ENCODE measurements at places on chromosomes 5 and 9.

DNA sequence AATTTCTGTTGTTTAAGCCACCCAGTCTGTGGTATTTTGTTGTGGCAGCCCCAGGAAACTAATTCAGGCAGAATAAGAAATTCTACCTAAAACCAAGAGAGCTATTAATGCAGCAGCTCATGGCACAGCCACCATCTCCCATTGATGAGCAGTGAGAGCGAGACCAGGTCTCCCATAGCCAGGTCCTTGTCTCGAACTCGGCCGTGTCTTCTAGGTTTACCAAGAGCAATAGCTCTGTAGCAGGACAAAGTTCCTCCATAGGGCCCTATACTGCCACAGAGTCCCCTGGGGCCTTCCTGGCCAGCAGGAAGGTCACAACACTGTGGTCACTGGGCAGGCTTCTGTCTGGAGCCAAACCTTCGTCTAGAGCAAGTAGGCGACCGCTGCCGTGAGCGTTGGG is 34.5 kb upstream of the TJP2 start:
- DNase-seq, result no peak

- DNase-seq, result no peak
Observed at GRCh38 chr9:106859957-106860720, 2.8 kb upstream of the ZNF462 start.

DNA sequence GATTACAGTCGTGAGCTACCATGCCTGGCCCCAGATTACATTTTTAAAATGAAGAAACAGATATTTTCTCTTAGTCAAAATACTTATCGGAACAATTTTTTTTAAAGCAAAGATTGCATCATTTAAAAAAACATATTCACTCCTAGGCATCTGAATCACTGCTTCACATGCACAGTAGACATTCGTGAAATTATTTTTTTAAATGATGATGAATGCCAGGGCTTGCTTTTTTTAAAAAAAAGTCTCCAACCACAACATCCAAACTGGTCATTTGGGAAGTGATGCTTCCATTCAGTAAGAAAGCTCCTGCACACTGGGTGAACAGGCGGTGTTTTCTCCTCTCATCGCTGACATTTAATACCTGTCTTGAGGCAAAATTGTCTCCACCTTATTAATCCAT is 223.0 kb upstream of the DMRT1 start:
- no peak for DNase-seq

- DNase-seq, result no peak
Observed at GRCh38 chr5:171544913-171545765, 125.7 kb downstream of the FGF18 start.

DNA sequence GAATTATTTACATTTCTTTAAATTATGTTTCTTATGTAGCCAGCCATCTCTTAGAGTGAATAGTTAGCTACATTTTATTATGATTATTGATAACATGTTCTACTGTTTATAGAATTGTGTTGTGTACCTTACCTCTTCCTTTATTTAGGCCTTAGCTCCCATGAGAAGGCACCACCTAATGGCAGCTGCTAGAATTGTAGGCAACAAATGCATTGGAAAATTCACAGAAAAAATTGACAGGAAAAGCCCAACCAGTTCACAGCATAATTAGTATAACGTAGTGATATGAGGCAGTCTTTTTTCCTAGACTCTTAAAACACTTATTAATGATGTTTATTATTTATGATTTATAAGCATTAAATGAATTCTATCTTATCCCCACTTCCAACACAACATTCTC is 175.8 kb downstream of the WDR70 start:
- no peak for DNase-seq

GRCh38 chr5:196350-196749 is 5.1 kb downstream of the LRRC14B start:
- DNase-seq, result no peak

DNA sequence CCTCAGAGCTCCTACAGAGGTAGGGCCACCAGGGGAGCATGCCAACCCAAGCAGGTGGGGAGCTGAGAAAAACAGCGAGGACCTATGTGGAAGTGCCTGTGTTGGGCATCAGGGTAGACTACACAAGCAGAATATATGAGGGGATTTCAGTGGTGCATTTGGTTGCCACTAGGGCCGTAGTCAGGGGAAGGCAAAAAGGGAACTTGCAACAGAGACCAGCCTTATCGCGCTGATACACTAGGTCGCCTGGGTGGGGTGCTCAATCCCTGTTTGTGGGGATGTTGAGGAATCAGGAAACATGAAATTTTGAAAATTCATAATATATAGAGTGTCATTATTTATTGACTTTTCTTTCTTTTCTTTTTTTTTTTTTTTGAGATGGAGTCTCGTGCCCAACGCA is 370.9 kb upstream of the PRR16 start:
- DNase-seq, result no peak

DNA sequence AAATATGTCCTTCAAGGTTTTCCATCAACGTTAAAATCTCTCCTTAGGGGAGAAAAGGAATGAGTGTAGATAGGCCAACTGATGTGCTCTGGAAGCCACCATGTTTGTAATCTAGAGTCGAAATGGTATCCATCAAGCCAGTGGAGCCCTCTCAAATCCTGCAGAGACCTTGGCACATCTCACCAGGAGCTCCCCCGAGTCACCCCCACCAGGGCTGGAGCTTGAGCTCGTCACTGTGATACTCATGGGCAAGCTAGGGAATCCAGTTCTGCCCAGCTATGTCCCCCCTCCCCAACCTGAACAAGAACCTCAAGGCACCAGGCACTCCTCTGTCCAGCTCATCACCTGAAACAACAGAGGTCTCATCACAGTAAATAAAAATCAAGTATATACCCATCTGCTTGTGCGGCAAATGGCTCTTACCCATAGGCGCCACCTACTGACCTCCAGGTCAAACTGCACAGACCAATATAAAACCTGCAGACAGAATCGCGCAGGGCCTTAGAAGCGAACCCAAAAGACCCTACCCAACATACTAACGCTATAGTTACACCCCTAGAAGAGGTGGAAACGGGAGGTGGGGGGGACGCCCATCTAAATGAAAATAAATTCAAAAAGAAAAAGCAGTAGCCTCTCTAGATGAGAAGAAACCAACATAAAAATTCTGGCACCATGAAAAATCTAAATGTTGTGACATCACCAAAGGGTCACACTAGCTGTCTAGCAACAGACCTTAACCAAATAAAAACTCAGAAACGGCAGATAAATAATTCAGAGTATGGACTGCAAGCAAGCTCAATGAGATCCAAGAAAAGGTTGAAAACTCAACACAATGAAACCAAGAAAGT is 75.0 kb downstream of the TTC39B start:
- DNase-seq, result peak; percentile 39

- no peak for DNase-seq
Observed at GRCh38 chr5:58760222-58760621, 177.3 kb downstream of the RAB3C start.

GRCh38 chr5:164627021-164627420 is 1121.6 kb downstream of the MAT2B start:
- DNase-seq, result no peak

DNA sequence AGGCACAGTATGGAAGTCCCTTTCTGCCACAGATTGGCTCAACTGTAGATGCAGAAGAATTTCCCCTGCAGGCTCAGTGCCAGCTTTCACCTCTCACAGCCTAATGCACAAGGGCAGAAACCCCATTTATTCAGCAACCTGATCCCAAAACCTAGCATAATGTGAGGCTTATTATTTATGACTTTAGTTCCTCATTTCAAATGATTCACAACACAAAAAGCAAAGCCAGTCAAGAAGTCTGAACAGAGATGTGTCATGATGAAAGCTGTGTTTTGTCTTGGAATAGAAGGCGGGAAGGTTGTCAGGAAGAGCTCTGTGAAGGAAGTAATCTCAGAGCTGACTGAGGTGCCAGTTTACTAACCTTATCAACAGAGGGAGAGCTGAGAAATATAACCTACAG is 369.7 kb downstream of the LRRC70 start:
- DNase-seq, result no peak

DNA sequence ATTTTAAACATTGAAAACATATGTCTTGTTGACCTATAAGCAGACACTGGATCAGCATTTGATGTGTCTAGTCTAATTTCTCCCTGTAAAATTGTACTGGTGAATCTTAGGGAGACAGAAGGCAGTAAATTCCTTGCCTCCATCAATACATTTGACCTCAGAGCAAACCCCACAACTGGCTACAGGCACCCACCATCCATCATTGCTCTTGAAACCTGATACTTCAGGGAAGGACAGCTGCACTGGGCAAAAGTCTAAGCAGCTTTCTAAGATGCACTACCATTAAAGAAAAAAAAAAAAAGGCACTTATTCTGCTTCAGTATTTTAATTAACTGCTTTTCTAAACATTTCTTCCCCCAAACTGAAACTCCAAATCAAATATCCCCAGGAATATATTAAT is 1051.3 kb upstream of the DMAC1 start:
- DNase-seq, result no peak

- DNase-seq, result no peak
Observed at GRCh38 chr9:86529496-86530275, 175.5 kb upstream of the TUT7 start.

DNA sequence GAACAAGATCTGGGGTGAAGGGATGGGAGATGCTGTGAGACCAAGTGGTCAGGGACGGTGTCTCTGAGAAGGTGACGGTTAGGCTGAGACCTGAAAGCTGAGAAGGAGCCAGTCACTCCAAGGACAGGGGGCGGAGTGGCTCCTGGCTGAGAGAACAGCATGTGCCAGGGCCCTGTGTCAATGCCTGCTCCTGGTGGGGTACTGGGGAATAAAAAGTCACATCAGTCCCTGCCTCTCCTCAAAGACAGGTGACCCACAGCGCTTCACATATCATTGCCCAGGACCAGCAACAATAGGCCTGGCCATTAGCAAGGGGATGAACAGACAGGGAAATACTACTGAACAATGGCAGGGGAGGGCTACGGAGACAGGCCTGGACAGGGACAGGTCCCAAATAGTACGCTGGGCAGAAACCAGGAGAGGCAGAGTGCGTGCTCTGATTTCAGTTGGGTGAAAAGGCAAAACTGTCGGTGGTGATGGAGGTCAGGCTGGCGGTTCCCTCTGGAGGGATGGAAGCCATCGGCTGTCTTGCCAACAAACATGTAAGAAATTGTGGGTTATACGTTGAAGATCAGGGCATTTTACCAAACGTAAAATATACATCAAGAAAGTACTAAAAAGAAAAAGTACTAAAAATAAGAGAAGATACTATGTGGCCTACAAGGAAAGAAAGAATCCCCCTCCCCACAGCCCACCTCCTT is 64.3 kb downstream of the C9orf50 start:
- no peak for DNase-seq

DNA sequence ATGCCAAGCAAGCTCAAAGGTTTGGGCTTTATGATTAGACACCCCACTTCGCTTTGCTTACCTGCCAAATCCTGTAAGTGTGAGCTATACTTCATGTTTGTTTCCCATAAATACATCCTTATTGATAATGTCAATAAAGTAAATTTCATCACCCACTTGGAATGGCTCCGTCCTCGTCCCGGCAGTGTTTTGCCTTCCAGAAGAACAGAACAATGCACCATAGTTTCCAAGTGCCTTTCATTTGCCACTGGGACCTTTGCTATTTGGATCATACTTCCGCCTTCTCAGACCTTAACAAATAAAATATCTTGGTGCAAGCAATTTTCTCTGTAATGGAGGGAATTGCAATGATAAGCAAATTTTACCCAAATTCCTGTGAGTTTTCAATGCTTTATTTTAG is 229.3 kb downstream of the PIK3R1 start:
- DNase-seq, result no peak

DNA sequence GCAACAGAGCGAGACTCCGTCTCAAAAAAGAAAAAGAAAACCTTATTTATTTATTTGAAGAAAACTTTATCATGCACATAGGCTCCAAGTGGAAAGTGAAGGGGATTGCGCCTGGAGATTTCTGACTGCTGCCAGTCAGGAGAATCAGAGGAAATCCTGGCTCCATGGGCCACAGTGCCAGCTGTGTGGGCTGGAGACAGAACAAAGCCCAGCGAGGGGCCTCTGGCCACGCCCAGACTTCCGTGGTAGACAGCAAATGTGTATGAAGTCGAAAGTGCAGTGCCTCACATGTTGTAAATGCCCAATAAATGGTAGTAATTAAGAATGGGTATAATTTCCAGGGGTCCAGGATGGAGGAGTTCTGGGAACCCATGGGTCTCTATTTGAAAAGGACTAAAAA is 75.8 kb upstream of the WWC1 start:
- no peak for DNase-seq

GRCh38 chr5:74394528-74394915 is 246.0 kb downstream of the ENC1 start:
- DNase-seq, result no peak

DNA sequence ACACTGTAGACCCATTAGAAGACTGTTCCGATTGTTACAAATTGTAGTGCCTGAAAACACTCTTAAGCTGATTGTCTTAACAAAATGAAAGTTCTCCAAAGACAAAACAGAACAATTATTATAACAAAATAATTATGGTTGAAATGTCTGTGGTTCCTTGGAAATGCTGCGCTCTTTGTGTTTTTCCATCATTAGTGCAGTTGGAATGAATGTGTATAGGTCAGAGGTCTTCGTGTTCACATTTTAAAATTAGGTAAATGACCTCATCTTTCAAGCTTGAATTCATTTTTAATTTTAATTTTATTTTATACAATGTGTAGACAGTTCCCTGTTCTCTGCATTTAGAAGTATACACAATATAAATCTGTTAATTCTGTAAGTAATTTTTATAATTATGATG is 56.7 kb upstream of the NXNL2 start:
- no peak for DNase-seq

- DNase-seq, result no peak
Observed at GRCh38 chr9:123335193-123335985, 20.6 kb upstream of the CRB2 start.

DNA sequence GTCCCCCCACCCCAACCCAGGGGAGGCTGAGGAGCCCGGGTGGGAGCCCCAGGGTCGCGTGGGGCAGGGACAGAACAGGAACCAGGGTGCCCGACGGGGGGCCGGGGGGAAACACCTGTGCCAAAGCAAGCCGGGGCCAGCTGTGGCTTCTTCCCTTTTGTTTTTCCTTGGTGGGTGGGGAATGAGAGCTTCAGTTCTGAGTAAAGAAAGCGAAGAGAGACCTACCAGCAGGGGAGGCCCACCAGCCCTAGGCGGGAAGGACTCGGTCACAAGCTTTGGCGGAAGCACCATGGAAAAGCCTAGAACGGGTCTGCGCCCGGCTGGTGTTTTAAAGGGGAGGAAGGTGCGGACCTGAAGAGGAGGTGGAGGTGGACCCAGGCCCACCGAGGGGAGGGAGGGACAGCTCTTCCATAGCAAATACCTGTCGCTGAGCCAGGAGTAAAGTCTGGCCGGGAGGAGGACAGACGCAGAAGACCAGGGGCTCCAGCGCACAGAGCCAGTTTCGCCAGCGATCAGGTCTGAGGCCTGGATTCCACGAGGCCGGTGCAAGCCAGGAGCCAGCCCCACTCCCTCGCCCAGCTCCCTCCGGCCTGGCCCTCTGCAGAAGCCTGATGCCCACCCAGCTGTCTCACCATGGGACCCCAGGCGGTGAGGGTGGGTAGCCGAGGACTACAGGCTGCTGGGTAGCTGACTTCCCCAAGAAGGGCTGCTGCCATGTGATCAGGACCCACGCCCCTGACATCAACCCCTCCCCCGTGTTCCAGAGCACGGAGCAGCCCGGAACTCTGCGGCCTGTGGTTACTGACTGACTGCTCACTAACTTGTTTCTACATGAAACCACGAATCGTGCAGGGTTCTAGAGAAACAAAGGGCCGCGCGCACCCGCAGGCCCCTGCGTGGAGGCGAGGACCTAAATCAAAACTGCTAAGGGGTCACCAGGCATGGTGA is 849 bp upstream of the MGAT1 start:
- DNase-seq, result peak; percentile 88

GRCh38 chr5:91240175-91240574 is 142.9 kb downstream of the ARRDC3 start:
- no peak for DNase-seq

GRCh38 chr5:39464088-39464487 is 39.3 kb upstream of the DAB2 start:
- no peak for DNase-seq

GRCh38 chr5:34789021-34789531 is 49.9 kb upstream of the TTC23L start:
- no peak for DNase-seq
